ENCODE measurements at places on chromosomes 2 and 18.

DNA sequence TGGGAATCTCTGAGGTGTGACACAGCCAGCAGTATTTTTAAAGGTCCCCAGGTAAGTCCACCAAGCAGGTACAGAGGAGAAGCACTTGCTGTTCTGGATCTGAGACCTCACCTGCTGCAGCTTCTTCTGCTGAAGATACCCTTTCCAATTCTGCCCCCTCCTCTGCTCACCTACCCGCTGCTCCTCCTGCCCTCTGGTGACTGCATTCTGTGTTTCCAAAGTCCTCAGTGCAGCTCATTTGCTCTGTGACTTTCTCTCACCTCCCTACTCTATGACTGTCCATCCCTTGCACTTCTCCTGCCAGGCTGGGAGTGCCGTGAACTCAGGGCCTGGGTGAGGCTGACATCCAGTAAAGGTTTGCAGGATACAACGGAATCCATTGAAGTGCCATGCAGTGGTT, 205.2 kb upstream of the LYPD1 start:
- DNase-seq = no peak

- no peak for DNase-seq
Observed at GRCh38 chr2:46056541-46056940, 240.7 kb upstream of the EPAS1 start.

- no peak for DNase-seq
Observed at GRCh38 chr2:104859766-104860450, 6.0 kb downstream of the POU3F3 start.

- no peak for DNase-seq
Observed at GRCh38 chr2:6958616-6959235, 41.5 kb downstream of the RNF144A start.

GRCh38 chr2:45285311-45285710, 276.1 kb upstream of the SIX2 start:
- no peak for DNase-seq

- no peak for DNase-seq
Observed at GRCh38 chr2:84306361-84306760, 152.7 kb downstream of the SUCLG1 start.

DNA sequence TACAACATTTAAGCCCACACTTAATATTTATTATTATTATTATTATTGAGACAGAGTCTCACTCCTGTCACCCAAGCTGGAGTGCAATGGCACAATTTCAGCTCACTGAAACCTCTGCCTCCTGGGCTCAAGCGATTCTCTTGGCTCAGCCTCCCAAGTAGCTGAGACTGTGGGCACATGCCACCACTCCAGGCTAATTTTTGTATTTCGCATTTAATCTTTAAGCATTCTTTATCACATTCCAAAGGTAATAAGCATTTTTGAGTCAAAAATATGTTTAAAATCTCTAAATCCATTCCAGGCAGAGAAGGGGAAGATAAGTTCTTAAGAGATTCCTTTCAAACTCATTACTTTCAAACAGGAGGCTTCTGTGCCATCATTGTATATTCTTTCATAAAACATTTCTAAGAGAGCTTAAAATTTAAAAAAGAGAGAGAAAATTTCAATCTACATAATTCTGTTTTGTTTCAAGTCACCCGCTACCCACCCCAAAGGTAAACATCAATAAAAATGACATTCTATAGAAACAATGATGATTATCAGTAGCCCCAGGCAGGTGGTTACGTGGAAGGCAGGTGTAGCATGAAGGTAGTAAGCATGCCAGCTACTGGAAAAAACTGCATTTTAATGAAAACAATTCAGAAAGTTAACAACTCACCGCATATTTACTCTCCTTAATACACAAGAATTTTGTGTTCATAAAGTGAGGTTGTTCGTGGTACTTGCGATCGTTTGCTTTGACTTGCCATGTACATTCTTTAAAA, 84.4 kb upstream of the NARS1 start:
- DNase-seq = peak; percentile 8

- DNase-seq = no peak
Observed at GRCh38 chr2:218799990-218800389, 18.0 kb downstream of the CYP27A1 start.

GRCh38 chr2:129777146-129777545, 202.3 kb upstream of the RAB6C start:
- DNase-seq = no peak

DNA sequence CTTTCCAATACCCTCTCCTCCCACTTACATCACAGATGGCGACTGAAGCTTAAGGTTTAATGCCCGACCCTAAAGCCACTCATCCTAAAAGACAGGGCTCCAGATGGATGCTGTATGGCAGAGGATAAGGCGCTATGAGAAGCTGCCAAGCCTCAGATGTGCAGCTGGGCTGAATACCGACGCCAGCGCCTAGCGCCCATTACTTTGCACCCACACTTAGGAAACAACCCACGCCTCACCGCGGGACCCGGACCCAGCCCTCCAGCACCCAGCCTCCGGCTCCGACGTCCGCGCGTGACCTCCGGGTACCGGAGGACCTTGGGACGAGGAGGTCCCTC, 335 bp downstream of the TRAK2 start:
- DNase-seq = no peak

DNA sequence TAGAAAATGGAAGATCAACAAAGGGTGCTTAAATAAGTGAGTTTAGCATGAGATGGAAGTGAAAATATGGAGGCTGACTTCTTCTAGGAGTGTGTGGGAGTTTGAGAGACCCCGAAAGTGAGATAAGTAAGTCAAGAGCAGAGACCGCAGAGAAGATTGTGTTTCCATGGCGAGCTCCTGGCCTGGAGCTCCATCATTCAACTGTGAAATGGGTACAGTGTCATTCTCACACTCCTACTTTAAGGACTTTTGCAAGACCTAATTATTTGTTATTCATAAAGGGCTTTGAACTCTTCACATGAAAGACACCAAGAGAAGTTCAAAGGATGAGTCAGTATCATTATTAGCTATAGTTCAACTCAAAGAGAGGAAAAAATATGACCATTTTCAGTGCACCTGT, 134.2 kb upstream of the PIK3C3 start:
- no peak for DNase-seq
